ENCODE measurements at places on chromosomes 12 and 14.

DNA sequence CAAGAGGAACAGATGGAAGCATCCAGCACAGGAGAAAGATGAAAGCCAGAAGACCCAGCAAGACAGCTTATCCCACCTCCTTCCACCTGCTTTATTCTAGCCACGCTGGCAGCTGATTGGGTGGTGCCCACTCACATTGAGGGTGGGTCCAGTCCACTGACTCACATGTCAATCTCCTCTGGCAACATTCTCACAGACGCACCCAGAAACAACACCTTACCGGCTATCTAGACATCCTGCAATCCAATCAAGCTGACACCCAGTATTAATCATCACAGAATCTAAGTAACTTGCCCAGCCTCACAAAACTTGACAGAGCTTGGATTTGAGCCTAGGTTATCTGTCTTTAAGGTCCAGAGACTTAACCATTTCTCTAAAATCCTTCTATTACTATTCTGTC is 208.9 kb downstream of the PAH start:
- no peak for DNase-seq

DNA sequence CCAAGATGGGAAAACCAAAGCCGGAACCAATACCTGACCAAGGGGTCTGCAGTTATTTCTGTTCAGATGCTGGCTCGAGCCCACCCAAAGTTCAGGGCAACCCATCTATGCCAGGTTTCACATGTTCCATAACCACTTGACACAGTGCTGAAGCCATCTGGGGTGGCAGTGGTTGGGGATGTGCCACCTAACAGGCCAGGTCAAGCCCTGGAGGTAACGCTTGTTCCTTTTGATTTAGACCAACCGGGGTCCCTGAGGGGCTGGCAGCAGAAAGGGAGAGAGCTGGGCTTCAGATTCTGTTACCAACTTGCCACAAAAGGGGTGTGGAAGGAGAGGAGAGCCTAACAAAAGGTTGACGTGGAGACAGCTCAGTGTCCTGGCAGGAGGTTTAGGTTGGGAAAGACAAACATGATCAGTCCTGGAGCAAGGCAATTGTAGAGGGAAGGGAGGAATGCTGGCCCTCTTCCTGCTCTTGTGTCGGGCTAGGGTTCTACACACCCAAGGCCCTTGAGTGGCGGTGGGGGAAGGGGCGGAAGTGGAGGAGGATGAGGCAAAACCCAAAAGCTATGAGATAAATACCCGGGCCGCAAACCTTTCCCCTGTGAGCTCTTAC is 31.9 kb downstream of the CACNA2D4 start:
- DNase-seq: no peak

DNA sequence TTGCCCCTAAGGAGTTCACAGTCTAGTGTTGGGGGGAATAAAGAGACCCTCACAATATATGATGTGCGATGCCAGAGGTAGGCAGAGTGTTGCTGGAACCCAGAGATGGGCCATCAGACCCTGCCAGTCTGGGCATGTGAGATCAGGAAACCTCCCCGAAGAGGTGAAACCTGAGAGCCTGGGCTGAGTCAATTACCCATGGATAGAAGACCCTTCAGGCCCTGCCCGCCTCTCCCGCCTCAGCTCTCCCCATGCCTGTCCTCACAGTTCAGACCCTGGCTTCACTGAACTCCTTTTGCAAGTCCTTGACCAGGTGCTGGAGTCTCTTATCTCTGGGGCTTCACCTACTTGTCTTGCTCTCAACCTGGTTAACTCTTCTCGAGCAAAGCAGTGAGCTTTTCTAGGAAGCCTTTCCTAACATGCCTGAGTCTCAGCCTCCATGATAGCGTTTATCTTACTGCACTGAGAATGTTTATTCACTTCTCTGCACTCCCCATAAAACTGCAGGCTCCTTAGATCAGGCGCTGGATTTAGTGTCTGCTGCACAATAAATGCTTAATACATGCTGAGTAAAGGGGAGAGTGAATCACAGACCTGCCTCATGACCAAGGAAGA is 19.6 kb downstream of the ALDH1L2 start:
- no peak for DNase-seq

DNA sequence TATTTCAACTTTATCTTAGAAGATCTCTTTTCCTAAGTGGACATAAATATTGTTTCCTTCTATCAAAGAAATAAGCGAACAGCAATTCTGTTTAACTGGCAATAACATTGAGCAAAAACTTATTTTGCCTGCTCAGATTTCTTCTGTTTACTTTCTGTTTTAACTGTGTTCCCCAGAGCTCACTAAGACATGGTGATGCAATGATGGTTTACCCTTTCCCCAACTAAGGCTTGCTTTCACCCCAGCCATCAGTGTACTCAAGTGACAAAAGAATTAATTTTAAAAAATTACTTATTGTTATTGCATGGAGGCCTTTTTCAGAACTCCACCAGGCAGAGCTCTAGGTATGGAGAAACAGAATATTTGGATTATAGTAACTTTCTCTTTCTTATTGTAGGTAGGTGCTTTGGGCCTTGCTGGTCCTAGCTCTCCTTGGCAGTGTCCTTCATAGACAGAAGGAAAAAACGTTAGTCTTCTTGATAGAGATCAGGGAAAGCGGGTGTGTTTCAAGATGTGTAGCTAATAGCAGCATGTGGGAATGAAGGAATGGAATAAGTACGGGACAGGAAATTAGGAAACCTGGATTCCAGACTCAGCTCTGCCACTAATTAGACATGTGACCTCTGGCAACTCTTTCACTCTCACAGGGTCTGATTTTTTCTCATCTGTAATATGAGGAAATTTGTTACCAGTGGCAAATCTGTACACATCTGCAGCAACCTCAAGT is 14.6 kb upstream of the DDHD1 start:
- DNase-seq: no peak
